ENCODE measurements at places on chromosomes 6 and 20. TPM values are rescaled to one million over a fixed set of nuclear protein-coding genes. Genes with fewer than 3 reads are reported as not detected.

GRCh38 chr20:45433316-45433715 lies 17.4 kb downstream of the PIGT start:
- DNase-seq = no peak

DNA sequence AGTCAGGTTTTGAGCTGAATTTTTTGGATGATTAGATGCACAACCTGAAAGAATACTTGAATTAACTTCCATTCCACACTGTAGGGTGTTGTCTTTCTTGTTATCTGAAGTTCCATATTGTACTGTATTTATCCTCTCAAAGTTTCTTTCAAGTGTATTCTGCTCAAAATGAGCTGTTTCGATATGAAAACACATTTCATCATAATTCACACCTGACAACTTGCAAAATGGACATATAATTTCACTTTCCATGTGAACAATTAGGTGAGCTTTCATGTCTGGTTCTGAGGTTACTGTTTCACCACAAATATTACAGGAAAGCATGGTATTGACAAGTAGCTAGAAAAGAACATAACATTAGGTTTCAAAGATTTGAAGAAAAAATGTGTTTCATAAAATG lies 1.7 kb downstream of the ZUP1 start:
- DNase-seq = no peak

GRCh38 chr6:25534942-25535631 lies 116.9 kb upstream of the SCGN start:
- DNase-seq = no peak

GRCh38 chr6:5732496-5732895 lies 274.2 kb downstream of the NRN1 start:
- no peak for DNase-seq

DNA sequence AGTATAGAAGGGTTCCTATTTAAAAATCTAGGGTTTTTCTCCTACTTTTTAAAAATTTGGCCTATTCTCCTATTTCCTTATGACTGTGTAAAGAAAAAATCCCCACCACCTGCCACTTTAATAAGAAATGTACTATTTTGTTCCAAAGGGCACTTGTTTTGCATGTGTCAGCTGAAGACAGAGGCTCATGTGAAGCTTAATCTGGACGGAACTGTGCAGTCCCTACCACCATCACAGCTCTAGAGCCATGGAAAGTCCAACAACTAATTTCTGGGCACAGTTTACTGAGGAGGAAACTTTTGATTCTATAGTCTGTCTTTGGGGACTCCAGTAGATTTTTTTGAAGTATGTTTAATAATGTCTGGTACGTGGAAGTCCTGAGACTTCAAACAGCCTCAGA lies 60.0 kb upstream of the AHI1 start:
- DNase-seq = no peak

DNA sequence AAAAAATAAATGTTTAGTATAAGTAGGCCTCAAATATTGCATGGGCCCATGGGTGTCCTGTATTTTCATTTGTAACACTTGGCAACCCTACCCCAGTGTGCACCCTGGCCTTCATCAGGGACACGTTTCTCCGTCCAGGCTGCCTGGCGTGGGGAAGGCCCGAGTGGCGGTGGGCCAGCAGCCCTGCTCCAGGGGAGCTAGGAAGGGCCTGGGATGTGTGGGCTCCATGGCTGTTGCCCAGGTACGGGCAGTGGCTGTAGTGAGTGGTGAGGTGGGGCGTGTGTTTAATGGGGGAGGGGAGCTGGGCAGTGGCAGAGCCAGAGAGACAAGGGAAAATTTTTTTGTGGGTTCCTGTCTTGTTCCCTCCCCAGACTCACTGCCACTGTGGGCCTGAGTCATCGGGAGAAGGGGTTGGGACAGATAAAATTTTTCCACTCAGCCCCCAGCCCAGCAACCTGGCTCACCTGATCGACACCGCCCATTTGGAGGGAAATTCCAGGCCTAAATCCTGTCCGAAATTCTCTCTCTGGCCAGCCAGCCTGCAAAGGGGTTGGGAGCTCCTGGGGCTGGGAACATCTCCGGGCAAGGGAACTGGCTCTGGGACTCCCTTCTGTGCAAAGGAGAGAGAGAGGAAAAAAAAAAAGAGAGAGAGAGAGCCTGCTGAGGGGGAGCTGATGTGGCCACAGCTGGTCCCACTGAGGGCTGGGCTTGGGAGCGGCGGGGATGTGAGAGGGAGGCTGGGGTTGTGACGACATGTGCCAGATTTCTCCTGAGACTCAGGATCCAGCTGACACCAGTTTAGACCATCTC lies 32.5 kb upstream of the VEGFA start:
- no peak for DNase-seq

DNA sequence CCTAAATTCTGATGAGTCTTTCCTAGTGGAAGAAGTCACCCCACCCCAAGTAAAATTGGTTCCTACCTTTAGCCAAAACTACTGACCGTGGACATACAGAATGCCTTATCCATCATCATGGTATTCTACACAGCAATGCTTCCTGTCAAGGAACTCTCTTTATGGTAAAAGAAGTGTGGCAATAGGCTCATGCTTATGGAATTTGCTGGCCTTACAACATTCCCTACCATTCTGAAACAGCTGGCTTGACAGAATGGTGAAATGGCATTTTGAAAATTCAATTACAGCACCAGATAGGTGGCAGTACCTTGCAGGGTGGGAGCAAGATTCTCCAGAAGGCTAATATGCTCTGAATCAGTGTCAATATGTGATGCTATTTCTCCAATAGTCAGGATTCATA lies 41.8 kb upstream of the BACH2 start:
- no peak for DNase-seq

GRCh38 chr6:134517868-134518267 lies 200.0 kb upstream of the SGK1 start:
- no peak for DNase-seq

- DNase-seq = no peak
Observed at GRCh38 chr6:56022678-56023077, 147.3 kb upstream of the BMP5 start.

DNA sequence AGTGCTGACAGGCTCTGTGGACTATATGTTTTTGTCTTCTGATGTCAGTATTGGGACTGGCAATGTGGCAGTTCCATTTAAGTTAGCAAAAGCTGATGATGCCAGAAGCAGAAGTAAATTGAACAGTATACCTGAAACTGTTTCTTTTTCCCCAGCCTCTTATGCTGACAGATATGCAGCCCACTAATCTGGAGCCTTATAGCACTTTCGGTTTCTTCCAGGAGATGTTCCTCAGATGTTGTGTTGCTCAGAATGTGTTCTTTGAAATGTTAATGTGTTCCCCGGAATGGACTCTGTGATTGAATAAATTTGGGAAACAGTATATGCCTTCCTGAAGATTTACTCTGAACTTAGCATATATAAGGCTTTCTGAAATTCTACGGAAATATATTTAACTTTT lies 80.7 kb upstream of the MRAP2 start:
- no peak for DNase-seq

Gene ATG5
- total RNA-seq = 31.6 TPM

Gene APMAP
- total RNA-seq = 26.8 TPM

Gene HUS1B
- 0.42 TPM for total RNA-seq

Gene ADGRF4
- not detected for total RNA-seq

Gene WFDC5
- total RNA-seq = 0.23 TPM

Gene CTSA
- 45.6 TPM for total RNA-seq

Gene CD93
- total RNA-seq = 0.82 TPM

Gene RPS6KA2
- 10.9 TPM for total RNA-seq

Gene YTHDF1
- total RNA-seq = 32.6 TPM

Gene TPBG
- total RNA-seq = 0.33 TPM
